ENCODE measurements at places on chromosomes 1 and 21.

DNA sequence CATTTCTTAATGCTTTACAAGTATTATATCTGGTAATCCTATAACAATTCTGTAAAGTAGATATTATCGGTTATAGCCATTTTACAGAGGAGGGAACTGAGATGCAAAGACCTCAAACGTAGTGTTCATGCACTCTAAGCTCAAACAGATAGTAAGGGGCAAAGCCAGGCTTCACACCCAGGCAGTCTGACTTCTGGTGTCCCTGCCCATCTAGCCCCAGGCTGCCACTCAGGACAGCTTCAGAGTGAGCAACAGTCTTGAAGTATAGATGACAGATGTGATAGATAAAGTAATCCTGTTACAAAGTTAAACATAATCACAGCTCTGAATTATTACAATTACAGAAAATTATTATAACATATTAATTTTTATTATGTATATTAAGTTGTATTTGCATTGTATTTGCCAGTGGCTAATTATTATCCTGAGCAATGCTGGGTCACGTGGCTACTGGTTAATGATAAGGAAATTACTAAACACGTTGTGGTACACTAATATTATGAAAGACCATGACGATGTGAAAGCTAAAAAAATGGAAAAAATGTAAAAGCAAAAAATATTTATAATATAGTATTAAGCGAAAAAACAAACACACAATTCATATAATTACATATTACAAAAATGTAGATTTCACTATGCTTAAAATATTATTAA is 6.1 kb upstream of the TRAF3IP3 start:
- no peak for DNase-seq

- no peak for DNase-seq
Observed at GRCh38 chr1:181482521-181483284, 614 bp upstream of the CACNA1E start.

DNA sequence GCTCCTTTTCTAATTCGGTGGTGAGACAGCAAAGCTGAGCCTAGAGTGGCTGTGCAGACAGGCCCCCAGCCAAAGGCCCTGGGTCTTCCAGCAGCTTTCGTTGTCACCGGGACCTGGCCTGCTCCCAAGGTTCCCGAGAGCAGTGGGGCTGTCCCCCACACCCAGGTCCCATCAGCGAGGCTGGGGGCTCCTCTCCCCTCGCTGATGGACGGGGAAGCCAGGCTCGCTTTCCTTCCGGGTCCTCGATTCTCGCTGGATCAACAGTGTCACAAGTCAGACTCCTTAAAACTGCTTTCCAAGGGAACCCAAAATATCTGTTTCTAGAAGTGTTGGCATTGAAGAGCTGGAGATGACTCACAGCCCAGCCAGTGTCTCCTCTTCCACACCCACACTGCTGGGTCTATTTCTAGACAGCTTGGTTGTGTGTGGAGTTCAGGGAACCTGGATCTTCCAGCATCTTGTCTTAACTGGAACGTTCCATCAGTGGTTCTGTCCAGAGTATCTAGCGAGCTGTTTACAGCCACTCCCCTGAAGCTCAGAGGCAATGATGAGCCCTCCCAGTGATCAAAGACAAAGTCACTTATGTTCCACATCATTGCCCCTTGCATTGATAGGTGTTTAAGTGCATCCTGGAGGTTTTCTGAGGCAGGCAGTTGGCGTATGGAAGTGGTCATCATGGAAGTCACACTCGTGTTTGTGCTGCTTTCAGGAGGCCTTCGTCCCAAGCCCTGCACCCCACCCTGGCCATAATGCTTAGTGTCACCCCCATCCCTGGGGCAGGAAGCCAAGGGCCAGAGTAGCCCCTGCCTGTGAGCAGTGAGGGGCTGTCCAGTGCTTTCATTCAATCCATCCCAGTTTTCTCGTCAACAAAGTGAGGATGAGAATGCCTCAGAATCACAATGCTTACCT is 35.2 kb downstream of the RRP1 start:
- DNase-seq: no peak

DNA sequence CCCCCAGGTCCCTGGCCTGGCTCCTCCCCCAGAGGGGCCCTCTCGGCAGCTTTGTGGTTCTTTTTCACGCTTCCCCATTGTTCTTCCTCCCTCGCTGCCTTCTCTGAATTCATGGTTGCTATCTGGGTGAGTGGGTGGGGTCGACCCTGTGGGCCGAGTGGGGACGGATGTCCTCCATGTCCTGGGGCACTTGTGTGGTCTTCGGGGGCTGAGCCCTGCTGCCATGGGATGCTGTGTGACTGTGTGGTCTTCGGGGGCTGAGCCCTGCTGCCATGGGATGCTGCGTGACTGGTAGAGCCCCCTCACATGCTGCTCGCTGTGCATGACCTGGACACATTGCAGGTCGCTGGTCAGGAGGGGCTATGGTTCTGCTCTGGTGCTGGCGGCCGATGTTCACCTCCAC is 21.6 kb upstream of the DIP2A start:
- DNase-seq: no peak

DNA sequence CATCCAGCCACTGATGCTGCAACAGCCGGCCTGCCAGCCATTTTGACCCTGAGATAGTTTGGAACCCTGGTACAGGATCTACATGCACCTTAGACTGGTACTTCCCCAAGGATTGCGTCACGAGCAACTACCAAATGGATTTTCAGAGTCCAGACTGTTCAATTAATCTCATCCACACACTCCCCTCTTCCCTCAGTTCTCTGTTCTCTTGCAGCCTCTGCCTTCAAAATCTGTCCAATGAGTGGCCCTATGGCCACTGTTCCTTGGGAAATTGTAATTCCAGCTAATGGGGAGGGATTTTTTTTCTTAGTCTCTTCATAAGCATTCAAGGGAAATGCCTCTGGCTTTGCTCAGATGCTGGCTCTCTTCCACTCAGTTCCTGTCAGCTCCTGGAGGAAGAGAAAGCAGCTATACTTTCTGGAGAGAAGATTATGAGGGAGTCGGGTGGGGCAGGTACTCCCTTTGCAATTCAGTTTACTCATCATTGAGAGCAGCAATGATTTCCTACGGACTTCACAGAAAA is 19.8 kb upstream of the UAP1 start:
- DNase-seq: no peak

DNA sequence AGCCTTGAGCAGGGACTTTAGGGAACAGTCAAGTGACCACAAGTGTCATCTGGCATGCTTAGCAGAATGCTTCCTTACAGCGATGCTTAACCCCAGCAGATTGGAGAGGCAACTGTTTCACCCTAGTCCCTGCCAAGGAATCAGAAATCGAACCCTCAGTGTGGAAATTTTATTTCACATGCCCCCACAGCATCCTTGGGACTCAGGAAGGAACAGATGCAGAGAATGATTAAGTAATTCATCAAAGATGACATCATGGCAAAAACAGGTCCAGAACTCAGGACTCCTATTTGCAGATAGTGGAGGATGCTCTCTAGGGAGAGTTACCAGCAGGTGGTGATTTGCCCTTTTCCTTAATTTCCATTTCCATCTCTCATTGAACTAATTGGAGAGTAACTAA is 333.0 kb upstream of the KAZN start:
- no peak for DNase-seq

DNA sequence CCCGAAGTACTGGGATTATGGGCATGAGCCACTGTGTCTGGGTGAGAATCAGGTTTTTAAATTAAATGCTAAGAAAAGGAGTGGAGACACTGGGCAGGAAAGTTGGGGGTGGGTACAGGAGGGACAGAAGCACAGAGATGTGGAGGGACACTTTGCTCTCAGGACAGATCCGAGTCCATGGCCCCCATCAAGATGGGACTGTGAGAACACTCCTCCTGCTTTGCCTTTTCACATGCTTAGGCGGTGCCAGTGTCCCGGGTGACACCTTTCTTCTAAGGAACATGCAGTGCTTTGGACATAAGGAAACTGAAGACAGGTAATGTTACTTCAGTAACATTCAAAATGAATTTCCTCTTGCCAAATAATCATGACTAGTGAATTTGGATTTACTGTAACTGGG is 16.7 kb downstream of the SLC25A33 start:
- no peak for DNase-seq

DNA sequence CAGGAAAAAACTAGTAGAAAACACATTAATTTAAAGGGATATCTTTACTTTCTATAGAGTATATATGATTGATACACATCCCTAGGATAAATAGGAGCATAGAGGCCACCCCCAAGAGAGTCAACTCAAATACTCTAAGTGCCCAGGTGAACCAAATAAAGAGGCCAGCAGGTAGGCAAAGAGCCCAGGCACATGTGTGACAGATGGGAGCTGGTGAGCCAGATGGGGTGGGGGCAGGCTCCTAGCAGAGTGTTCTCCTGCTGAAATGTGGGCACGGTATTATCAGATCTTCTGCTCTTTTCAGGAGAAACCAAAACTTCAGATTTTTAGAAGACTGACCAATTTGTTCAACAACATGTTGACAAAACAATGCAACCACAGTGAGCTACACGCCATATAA is 333.4 kb upstream of the PKN2 start:
- DNase-seq: no peak

- DNase-seq: no peak
Observed at GRCh38 chr21:42068256-42068545, 2.9 kb upstream of the UMODL1 start.

- DNase-seq: no peak
Observed at GRCh38 chr1:185157599-185158412, 839 bp downstream of the SWT1 start.

DNA sequence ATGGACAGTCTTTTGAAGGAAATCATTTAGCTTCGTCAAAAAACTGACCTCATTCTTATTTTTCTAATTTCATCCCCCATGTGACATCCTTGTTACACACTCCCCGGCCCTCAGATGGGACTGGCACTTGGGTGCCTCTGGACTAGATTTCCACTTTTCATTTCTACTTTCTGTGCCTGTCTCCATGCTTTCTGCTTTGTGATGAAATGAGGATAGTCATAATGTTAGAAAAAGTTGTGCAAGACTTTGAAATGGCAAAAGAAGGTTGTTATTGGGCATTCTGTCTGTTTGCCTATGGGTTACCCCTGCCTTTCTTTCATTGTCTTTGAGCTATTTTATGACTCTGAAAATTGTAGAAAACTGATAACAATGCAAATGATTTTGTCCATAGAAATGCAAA is 54.9 kb downstream of the MDM4 start:
- no peak for DNase-seq

GRCh38 chr1:235093696-235094592 is 34.7 kb downstream of the TOMM20 start:
- DNase-seq: peak; percentile 67

- no peak for DNase-seq
Observed at GRCh38 chr1:111174070-111174469, 26.4 kb downstream of the DENND2D start.

DNA sequence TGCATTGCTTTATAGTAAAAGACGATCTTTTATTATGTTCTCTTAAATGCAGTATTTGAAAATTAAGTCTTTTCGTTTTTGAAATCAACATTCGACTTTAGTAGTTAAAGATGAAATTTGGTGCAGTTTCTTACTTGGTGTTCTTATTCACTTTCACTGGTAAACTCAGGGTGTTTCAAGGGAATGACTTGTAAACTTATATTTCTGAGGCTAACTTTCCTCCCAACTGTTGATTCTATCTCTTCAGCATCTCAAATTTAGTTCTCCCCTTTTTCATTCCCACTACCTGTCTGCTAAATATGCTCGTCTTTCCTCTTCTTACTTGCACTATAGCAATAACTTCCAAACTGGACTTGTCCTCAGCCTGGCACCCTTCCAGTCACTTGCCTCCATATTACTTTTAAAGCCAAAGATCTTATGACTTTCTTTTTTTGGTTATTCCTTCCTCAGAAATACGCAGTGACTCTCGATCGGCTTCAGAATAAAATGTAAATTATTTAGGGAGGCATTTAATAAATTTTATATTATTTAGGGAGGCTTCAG is 988 bp downstream of the SLC35A3 start:
- no peak for DNase-seq

GRCh38 chr1:2472109-2472508 is 4.0 kb upstream of the PLCH2 start:
- no peak for DNase-seq

DNA sequence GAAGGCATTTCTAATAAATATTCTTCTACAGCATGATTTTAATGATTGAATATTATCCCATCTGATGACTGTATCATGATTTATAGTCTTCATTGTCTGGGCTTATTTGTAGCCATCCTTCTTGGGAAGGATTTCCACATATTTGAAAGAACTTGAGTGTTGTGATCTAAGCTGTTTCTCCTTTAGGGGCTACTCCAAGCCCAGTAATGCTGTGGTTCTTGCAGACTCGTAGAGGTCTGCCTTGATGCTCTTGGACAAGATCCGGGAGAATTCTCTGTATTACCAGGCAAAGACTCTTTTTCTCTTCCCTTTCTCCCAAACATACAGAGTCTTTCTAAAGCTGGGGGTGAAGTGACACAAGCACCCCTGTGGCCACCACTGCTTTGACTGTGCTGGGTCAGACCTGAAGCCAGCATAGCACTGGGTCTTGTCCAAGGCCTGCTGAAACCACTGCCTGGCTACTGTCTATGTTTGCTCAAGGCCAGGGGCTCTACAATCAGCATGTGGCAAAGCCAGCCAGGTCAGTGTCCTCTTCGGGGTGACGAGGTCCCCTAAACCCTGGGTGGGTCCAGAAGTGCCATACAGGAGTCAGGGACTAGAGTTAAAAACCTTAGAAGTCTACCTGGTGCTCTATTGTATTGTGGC is 107.4 kb downstream of the GIPC2 start:
- no peak for DNase-seq

GRCh38 chr21:29647353-29647781 is 292.4 kb downstream of the GRIK1 start:
- no peak for DNase-seq

GRCh38 chr21:36647279-36648093 is 51.4 kb upstream of the SIM2 start:
- no peak for DNase-seq

DNA sequence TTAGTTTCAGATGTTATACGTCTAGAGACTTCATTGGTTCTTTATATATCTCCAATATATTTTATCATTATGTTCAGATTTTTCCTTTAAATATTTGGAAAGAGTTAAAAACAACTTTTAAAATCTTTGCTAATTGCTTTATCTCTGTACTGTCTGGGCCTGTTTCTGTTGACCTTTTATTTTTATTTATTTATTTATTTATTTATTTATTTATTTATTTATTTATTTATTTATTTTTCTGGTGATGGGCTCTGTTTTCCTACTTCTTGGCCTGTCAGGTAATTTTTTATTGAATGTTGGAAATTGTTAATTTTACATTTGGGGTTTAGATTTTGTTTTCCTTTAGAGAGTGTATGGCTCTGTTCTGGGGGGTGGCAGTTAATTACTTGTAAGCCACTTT is 279.7 kb upstream of the KAZN start:
- DNase-seq: no peak

DNA sequence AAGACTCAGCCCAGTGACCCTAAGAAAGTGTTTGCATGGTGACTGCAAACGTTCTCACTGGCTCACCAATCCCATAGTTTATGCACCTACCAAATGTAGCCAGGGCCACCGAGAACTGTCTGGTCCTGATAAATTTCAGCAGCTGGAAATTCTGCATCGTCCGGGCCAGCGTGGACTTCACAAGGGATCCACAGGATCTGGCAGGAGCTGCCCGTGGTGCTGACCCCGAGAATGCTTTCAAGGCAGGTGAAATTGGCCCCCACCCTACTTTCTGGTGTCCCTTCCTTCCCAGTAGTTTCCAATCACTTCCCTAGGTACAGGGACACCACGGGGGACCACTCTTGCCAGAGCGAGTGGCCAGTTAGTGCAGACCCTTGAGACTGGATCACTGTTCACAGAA is 26.2 kb downstream of the UBASH3A start:
- no peak for DNase-seq

GRCh38 chr1:107010582-107010981 is 45.9 kb upstream of the PRMT6 start:
- DNase-seq: no peak

GRCh38 chr1:110218739-110219138 is 8.6 kb downstream of the KCNC4 start:
- no peak for DNase-seq

GRCh38 chr1:152959801-152960451 is 10.5 kb upstream of the SPRR4 start:
- no peak for DNase-seq
